Mucosa of gallbladder (tissue), 1 donor: ENCODE measurements at places on chromosomes 5 and 9. TPM values are rescaled to one million over a fixed set of nuclear protein-coding genes. Genes with fewer than 3 reads are reported as not detected.

DNA sequence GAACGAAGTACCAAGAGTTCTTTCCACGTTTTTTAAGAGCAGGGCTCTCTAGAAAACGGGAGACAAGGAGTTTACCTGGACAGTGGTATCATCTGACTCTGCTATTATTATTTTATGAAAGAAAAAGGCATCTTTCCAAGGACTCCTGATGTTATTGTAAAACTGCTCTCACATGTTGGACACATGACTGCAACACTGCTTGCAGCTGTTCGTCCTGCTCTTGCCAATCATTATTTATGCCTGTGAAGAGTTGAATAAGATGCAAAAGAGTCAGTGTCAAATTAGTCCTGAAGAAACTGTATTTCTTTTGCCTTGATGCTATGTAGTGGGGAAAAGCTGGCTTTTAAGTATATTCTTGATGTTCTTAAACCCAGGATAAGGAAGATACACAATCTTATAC is 284.5 kb upstream of the PTGER4 start:
- no peak for DNase-seq

GRCh38 chr5:33880319-33880718 is 11.5 kb downstream of the ADAMTS12 start:
- DNase-seq: no peak

DNA sequence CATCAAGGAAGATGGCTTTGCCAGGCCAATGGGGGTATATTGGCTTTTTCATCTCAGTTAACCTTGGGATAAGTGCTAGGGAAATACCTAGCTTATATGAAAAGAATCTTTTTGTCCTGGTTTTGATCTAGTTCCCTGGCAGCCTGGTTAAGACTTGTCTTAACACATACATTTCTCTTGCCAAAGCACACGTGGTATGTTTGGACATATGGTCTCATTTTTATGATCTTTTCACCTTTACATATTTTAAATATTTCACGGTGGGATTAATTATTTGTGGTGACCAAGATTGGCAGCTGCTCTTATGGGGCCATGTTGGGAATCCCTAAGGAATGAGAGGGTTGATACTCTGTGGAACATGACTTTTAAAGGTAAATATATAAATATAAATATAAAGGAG is 312.5 kb downstream of the NPR3 start:
- DNase-seq: no peak

FBP1 gene
- total RNA-seq: 50.5 TPM

- no peak for DNase-seq
Observed at GRCh38 chr5:143887903-143888665, 76.1 kb downstream of the HMHB1 start.

ZNF883 gene
- 4.5 TPM for total RNA-seq

- DNase-seq: no peak
Observed at GRCh38 chr5:154761046-154761736, 6.0 kb downstream of the LARP1 start.

DNA sequence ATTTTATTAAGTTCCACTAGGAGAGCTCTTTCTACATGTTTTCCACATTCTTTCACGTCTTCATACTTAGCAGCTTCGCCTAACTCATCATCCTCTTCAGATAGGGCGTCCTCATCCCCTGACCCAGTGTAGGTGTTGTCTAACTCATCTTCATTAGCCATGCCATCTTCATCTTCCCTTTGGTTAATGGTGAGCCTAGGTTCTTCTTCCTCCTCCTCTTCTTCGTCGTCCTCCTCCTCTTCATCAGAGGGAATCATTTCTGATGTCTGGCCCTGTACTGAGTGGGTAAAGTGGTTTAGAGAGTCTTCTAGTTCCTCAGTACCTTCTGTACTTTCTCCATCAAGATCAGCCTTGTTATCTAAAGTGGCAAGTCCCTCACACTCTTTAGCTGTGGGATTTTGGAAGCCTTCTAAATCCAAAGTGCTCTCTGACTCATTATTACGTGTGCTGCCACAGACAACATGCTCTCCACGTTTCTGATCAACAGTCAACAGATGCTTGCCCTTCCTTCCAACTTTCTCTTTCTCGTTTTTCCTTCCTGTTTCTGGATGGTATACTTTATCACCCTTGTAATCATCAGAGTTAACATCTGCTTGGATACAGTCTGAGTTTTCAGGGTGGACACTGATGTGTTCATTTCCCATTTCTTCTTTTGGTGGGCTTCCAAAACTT is 31.1 kb downstream of the TUT7 start:
- no peak for DNase-seq

TXN gene
- total RNA-seq: 158 TPM

GRCh38 chr5:100505984-100506670 is 29.0 kb upstream of the FAM174A start:
- DNase-seq: no peak

UNC5A gene
- total RNA-seq: 0.14 TPM

DNA sequence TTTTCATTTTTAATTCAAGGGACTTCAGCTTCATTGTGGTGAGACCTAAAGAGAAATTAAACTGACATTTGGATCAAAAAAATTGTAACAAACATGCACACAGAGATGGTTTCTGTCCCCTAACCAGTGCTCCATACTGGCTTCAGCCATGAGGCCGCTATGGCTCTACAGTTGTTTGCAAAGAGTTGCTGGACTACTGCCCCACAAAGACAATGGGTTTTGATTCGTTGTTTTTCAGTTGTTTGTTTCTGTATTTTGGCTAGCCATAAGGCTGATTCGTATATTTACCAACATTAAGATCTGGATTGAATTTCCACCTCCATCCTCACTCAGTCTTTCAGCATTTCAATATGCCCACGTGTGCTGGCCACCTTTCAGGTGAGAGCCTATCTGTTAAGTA is 163.7 kb upstream of the KIF2A start:
- no peak for DNase-seq

ANKH gene
- 73.7 TPM for total RNA-seq

PCDHA9 gene
- total RNA-seq: 0.29 TPM

TIMD4 gene
- total RNA-seq: 0.29 TPM

- DNase-seq: no peak
Observed at GRCh38 chr5:119451561-119451960, 736 bp upstream of the HSD17B4 start.

DNA sequence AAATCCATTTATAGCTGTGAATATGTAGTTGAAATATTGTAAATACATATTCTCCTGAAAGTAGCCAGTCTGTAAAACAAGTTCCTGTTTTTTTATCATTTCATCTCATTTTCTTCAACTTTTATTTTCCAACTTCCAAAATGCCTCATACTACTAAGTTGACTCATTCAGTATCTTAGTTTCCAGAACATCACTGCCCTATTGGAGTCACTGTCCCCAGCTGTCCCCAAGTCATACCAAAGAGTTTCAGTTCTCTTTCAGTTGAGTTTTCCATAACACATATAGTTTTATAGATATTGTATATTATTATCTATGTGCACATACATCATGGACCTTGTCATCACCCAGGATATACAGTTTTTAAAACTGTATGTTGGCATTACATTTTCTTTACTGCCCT is 261.7 kb downstream of the CDH12 start:
- no peak for DNase-seq

DNA sequence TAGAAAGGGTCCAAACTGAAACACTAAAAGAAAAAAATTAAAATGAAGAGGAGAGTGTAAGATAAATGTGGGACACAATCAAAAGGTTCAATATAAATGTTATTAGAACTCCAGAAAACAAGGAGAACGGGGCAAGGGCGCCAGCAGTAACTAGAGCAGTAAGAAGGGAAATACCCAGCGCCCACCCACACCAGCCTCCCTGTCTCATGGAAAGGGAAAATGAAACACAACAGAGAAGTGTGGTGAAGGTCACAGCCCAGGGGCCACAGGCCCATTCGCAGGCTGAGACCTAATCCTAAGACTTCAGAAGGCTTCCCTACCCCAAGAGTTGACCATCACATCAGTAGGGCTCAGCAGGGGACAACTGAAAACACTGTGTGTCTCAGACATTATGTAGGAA is 45.8 kb upstream of the CLK4 start:
- no peak for DNase-seq

DNA sequence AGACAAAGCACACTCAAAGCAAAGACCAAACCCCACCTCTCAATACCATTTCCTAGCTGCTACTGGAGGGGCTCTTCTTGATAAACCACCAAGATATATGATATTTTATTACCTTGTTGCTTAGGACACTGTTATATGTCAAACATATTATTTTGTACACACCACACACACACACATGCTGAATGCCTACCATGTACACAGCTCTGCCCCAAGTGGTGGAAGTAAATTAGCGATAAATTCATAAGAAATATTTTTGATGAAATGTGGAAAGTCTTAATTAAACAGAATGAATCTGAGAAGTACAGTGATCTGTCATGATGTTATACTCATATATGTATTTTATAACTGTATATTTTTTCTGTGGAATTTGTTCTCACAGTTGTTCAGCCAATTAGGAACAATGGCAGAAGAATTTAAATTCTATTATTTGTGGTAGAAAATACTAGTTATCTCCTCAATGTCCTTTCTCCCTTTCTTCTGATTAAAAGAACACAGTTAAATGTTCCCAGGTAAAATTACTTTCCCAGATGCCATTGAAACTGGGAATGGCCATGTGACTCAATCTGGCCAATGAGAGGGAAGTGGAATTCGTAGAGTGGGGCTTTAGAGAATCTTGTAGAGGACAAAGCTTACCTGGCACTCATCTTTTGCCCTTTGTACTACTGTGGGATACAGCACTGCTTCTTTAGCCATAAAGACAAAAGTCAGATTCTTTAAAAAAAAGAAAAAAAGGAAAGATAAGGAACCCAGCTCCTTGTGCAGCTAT is 156.5 kb downstream of the SNCAIP start:
- no peak for DNase-seq

FAM114A2 gene
- 30.4 TPM for total RNA-seq

GRCh38 chr9:113511047-113511521 is 47.6 kb downstream of the RGS3 start:
- DNase-seq: no peak

GRCh38 chr9:14372437-14373335 is 58.7 kb upstream of the NFIB start:
- DNase-seq: peak; percentile 63

DNA sequence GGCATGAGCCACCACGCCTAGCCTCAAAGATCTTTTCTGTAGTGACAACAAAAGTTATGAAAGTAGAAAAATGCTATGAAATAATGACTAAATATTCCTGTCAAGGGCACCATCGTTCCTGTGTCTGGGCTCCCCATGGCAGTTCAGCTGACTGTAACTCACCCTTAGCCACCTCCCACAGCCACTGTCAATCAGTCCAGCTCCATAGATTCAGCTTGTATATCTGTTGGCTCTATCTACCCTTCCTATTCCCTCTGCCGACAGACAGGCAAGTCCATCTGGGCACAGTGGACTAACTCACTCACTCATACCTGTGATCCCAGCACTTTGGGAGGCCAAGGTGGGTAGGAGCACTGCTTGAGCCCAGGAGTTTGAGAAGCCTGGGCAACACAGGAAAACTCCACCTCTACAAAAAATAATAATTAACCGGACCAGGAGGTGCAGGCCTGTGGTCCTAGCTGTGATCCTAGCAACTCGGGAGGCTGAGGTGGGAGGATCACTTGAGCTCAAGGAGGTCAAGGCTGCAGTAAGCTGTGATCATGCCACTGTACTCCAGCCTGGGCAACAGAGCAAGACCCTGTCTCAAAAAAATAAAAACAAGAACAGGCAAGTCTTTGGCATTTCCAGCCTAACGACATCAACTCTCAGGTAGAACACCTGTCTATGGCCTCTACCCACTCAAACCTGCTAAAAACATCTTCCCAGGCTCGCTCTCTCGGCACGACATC is 6.2 kb downstream of the CAMSAP1 start:
- no peak for DNase-seq

RALGPS1 gene
- total RNA-seq: 34.7 TPM

GRCh38 chr5:36152324-36153297 is 700 bp downstream of the SKP2 start:
- DNase-seq: no peak

DNA sequence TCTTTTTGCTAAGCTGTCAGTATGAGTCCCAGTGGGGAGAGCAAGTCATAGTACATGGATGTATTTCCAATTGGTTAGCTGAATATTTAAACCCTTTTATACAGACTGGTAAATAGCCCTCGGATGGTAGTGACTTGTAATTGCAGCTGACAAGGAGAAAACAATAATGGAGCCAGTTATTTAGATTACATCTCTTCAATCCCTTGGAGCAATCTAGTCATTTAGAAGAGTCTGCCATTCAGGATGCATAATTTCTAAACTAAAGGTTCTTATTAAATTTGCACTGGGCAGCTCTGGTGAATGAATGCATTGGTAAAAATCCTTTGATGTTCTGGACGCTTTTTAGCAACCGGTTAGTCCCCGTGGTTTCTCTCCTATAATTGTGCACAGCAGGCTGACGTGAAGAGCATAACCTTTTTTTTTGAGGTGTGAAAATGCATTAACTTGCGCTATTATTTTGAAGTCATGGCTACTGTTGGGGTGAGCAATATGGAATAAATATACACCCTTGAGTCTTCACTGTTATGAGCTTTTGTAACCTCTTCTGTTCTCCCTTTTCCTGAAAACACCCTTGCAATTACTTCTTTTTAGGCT is 158.6 kb upstream of the CD180 start:
- no peak for DNase-seq

DNA sequence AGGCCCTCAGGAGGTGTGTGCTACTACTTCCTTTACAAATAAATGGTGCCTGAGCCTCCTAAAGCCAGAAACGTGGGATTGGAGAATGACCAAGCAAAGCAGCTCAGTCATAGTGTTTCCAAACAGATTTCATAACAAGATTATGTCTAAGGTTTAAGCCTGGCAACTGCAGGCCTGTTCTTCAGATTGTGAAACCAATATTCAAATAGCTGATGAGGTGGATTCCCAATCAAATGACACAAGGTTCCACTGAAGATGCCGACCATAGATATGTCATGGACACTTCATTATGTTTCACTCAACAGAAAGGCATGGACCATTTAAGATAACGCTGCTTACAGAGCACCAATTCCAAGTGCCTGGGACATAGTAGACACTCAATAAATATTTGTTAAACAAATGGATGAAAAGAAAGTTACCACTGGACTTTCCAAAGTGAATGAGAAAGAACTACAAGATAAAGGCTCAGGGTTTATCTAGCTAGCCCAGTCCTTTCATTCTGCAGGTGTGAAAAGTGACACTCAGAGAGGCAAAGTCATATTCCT is 189.5 kb downstream of the ACTL7B start:
- DNase-seq: no peak

GRCh38 chr9:88988796-88989641 is 2.2 kb upstream of the S1PR3 start:
- no peak for DNase-seq

DNA sequence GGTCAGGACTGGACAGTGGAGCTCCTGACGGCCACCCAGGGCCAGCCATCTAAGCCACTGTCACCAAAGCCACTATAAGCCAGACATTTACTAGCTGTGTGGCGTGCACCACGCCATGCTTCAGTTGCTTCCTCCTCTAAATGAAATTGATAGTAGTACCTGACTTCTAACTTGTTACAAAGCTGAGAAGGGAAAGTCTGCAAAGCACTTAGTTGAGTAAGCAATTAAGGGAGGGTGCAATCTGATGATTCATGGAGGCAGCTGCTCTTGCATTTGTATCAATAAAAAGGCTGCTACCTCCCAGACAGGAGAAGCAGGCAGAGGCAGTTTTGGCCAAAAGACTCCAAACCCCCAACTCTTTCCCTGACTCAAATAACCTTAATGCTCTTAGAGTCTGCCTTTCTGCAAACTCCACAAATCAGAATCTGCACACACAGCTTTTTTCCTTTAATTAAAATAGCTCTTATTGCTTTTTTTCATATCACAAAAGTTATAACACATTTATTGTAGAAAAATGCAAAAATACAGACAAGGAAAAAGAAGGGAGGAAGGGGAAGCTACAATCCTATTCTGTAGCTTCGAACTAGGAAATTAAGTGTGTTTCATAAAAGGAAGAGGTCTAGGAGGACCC is 19.3 kb upstream of the RAPGEF1 start:
- DNase-seq: no peak
